ENCODE measurements at places on chromosomes 5 and 9. TPM values are rescaled to one million over a fixed set of nuclear protein-coding genes. Genes with fewer than 3 reads are reported as not detected.

Gene PCDHB15
- total RNA-seq = 1.1 TPM

DNA sequence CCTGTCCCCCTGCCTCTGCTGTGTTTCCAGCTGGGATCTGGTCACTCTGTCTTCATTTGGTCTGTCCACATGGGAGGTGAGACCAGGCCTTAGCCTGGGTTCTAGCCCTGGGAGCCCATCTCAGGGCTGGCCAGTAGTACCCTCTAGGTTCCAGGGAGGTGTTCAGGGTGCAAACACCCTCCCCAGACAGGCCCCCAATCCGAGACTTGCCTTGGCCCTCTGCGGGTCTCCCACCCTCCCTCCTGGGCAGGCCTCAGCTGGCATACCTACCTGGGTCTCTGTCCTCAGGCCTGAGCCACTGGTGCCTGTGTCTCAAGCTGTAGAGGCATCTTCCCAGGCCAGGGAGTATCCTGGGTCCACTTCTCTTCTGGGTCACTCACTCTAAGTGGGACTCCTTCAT lies 925 bp upstream of the SAPCD2 start:
- no peaks in the 10 kb centered on the region for H3K27me3 ChIP-seq
- H3K4me3 ChIP-seq = peak overlapping the region; percentile 71
- peak; percentile 58 for DNase-seq

- no peaks in the 10 kb centered on the region for H3K4me1 ChIP-seq
- H3K27ac ChIP-seq = no peak overlapping the region
- no peaks in the 10 kb centered on the region for H3K36me3 ChIP-seq
- H3K27me3 ChIP-seq = no peaks in the 10 kb centered on the region
- H3K4me3 ChIP-seq = no peak overlapping the region
Observed at GRCh38 chr5:157245476-157245875, 20.4 kb upstream of the CYFIP2 start.

GRCh38 chr9:76562511-76562911 lies 103.5 kb downstream of the GCNT1 start:
- H3K27ac ChIP-seq = peak overlapping the region; percentile 83
- no peaks in the 10 kb centered on the region for H3K27me3 ChIP-seq
- H3K4me1 ChIP-seq = peaks cover 69% of the 10 kb centered on the region
- no peak overlapping the region for H3K4me3 ChIP-seq

DNA sequence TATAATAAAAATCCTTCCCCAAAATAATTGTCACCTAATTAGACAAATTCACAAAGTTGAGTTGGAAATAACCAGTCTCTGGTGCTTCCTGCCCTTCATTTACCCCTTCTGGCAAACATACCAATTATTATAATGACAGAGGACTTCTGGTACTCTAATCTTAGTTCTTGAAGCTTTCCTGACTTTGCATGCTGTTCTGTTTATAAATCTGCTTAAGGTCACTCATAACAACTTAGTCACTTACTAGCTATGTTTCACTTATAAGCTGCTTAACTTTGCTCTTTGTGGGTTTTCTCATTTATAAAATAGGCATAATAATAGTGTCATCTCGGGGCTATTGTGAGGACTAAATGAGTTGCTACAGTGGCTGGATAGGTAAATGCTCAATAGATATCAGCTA lies 446.5 kb downstream of the EFNA5 start:
- H3K27me3 ChIP-seq = no peaks in the 10 kb centered on the region
- no peak overlapping the region for H3K27ac ChIP-seq
- H3K4me3 ChIP-seq = no peak overlapping the region
- no peaks in the 10 kb centered on the region for H3K36me3 ChIP-seq
- peaks cover 2% of the 10 kb centered on the region for H3K4me1 ChIP-seq

Gene OGN
- total RNA-seq = 0.88 TPM

- H3K4me3 ChIP-seq = no peak overlapping the region
- no peaks in the 10 kb centered on the region for H3K27me3 ChIP-seq
- peaks cover 22% of the 10 kb centered on the region for H3K4me1 ChIP-seq
- peak; percentile 22 for DNase-seq
Observed at GRCh38 chr5:153896117-153896516, 142.6 kb downstream of the FAM114A2 start.

- no peak overlapping the region for H3K4me3 ChIP-seq
- H3K36me3 ChIP-seq = no peaks in the 10 kb centered on the region
- H3K4me1 ChIP-seq = peaks cover 8% of the 10 kb centered on the region
- DNase-seq = peak; percentile 41
- H3K27ac ChIP-seq = no peak overlapping the region
Observed at GRCh38 chr5:115641948-115642347, 16.1 kb upstream of the TMED7 start.

Gene TSTD2
- total RNA-seq = 16.3 TPM

DNA sequence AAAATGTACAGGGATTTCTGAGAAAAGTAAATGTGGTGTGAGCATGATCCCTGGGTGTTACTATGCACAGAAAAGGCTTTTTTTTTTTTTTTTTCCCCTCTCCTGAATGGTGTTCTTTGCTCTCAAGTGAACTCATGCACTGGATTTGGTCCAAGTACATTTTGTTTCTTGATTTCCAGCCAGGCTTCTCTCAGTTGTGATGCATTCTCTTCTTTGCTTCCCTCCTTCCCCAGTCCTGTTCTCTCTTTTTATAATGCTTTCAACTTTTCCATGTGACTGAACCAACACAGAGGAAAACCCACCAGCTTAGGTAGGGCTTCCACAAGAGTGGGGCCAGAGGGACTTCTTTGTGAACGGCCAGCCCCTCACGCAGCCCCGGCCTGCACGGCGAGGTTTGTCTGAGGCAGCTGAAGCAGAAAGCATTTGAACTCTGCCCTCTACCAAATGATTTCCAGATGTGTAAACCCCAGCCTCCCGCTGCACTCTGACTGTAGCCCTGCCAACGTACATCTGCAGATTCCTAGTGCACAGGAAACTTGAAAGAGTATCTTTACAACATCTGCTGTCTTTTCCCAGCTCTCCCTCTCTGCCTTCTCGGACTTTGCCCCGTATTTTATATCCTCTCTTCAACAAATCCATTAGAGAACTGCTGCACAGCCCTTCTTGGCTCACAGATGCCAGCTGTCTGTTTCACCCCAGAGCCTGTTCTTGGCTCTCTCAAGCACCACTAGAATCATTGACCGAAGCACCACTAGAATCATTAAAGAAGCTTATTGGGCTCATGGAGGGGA lies 71.8 kb upstream of the CD180 start:
- no peaks in the 10 kb centered on the region for H3K36me3 ChIP-seq
- peak overlapping the region; percentile 58 for H3K27ac ChIP-seq
- H3K4me1 ChIP-seq = peaks cover 25% of the 10 kb centered on the region
- H3K27me3 ChIP-seq = no peaks in the 10 kb centered on the region
- peak; percentile 84 for DNase-seq

DNA sequence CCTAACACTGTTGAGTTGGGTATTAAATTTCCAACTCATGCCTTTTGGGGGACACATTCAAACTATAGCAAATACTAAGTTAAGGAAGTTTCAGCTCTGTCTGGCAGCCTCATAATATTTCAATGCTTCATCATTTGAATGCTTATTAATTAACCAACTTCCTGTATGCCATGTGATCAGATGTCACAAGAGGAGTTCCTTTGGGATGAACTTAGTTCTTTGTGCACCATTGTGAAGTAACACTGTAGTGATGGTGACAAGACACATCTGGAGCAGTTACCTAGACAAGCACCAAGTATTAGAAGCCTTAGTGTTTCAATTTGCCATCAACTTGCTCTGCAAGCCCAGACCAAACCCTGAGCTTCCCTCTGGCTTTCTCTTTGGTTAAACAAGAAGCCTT lies 90.7 kb upstream of the IL12B start:
- H3K27me3 ChIP-seq = no peaks in the 10 kb centered on the region
- H3K4me1 ChIP-seq = no peaks in the 10 kb centered on the region
- no peak for DNase-seq
- no peaks in the 10 kb centered on the region for H3K36me3 ChIP-seq
- H3K27ac ChIP-seq = no peak overlapping the region

DNA sequence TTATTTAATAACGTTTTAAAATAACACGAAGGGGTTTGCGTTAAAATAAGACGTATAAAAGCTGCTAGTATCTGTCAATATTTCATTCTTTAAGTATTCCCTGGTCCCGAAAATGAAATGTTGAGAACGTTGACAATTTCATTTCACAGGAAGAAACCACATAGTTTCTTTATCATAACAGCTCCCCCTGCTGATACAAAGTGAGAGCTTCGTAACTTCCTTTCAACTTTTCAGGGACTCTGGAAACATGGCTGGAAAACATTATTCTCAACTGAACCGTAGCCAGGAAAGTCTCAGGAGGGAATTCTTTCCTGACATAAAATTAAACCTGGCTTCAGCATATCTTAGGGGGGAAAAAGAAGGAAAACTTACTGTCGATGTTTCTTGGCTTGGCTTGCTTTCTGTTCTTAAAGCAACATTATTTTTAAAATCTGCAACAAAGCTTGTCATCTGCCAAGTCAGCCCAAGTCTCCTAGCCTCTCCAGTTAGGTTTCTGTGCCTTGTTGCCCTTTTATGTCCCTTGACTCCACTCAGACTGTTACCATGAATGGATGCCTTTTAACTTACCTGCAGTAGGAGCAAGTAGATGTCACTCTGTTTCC lies 122.9 kb upstream of the DAB2 start:
- no peak overlapping the region for H3K4me3 ChIP-seq
- DNase-seq = peak; percentile 44
- H3K27ac ChIP-seq = peak overlapping the region; percentile 49

Gene CDKN2B
- 50.7 TPM for total RNA-seq

Gene HTR4
- not detected for total RNA-seq

- no peaks in the 10 kb centered on the region for H3K4me1 ChIP-seq
- DNase-seq = peak; percentile 98
- H3K27ac ChIP-seq = no peak overlapping the region
- no peak overlapping the region for H3K4me3 ChIP-seq
- no peaks in the 10 kb centered on the region for H3K36me3 ChIP-seq
Observed at GRCh38 chr9:93302586-93303257, 118.8 kb downstream of the WNK2 start.

Gene BAAT
- under 0.01 TPM for total RNA-seq

Gene ZDHHC11B
- not detected for total RNA-seq

Gene SOX30
- total RNA-seq = under 0.01 TPM

- H3K4me1 ChIP-seq = peaks cover 57% of the 10 kb centered on the region
- H3K27me3 ChIP-seq = no peaks in the 10 kb centered on the region
- DNase-seq = no peak
- peak overlapping the region; percentile 100 for H3K27ac ChIP-seq
- H3K36me3 ChIP-seq = no peaks in the 10 kb centered on the region
Observed at GRCh38 chr9:130779153-130779855, 55.8 kb upstream of the ABL1 start.

Gene NELFB
- total RNA-seq = 47.4 TPM

Measured in osteoblast (primary cell).